ENCODE measurements at places on chromosomes 11 and 22.

- no peak for DNase-seq
Measured at GRCh38 chr11:72224564-72225410, at the start of gene INPPL1. TSS of gene INPPL1 (plus strand) at chr11:72224767. CDS start at chr11:72224985, 218 bp downstream.

DNA sequence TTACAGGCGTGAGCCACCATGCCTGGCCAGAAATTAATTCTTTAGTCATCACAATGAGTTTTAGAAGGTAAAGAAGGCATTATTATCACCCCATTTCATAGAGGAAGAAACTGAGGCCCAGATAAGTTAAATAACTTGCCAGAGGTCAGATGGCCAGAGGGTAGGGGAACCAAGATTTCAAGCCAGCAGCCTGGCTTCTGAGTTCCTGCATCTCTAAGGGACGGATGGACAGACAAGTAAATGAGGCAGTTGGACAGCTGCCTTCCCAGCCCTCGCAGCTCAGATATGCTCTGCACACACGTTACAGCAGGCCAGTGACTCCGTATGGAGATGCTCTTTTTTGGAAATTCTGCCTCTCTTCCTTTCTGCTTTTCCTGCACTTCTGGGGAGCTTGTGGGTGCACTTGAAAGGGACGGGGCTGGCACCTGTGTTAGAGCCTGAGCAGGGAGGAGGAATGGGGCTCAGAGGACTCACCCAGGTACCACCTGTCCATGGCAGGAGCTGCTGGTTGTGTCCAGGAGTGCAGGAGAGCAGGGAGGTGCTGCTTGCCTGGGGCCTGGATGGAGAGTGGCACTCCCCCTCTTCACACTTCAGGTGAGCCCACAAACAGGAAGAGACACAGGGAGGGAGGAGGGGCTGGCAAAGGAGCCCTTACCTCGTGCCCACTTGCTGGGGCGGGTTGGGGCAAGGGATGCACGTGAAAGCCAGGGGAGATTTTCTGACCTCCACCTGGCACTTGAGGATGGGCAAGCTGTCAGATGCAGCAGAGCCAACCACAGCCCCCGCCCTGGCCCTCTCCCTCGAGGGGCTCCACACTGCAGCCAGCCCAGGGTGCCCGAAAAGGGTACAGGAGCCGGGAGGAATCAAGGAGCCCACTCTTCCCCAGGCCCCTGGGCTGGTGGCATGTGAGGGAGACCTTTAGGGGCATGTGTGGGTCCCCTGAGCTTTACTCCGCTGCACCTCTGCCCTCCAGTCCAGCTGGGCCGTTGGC lies 3.3 kb upstream of the FXYD2 start:
- DNase-seq, result no peak

GRCh38 chr11:19557720-19558140 lies 154.9 kb upstream of the NAV2 start:
- DNase-seq, result peak; percentile 44

DNA sequence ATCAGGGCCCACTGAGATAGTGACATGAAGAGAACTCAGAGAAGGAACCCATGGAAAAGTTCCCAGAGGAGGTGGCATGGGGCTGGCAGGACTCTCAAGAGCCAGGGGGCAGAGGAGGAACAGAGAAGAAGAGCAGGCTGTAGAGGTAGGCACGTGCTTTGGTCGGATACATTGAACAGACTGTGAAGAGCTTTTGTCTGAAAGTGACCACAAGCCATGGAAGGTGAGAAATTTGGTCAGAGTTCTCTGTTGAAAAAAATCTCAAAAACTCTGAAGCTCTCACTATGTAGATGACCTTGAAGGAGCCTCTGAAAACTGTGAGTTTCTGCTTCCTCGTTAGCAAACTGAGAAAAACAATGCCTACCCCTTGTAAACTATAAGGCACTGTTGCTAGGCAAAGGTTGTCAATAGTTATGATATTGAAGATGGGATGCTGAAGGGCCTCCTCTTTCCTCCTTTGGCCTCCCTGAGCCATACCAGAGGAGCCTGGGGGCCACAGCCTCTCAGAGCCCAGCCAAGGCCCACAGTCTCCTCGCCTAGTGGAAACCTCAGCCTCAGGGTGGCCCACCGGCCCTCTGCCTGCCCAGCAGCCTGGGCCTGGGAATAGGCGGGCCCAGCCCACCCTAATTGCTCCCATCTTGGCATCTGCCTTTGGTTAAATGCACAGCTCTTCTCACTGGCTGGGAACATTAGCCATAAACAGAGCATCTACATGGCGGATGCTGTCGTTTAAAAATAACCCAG lies 415.7 kb downstream of the SOX6 start:
- no peak for DNase-seq

DNA sequence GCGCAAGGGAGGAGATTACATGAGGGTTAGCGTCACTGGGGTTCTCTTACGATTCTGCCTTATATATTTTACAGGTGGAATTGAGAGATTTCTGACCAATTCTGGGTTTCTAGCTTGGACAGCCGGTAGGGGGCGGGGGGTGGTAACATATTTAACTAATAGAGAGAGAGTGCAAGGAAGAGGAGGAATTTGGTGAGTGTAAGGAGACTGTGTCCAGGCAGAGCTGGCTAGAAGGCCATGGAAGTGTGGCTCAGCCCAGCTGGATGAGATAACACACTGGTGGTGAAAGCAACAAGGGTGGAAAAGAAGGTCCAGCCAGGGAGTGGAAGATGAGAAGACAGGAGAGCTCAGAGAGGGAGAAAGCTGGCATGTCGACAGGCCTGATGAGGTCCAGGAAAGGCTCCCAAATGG lies 56.5 kb downstream of the ST3GAL4 start:
- no peak for DNase-seq

DNA sequence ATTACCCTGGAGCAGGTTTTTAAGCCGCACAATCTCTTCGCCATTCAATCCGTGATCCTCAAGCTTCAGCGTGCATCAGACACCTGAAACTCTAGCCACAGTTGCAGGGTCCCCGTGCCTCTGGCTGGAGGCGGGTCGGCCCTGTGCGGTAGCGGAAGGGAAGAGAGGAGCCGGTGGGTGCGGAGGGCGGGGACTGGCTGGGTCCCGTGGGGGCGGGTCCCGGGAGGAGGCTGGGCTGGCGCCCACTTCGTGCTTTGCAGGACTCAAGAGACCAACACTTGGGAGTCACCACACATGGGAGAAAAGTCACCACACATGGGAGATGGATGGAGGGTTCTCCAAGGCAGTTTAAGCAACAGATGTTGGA lies 772 bp downstream of the C22orf15 start:
- DNase-seq, result no peak

GRCh38 chr11:33615751-33616150 lies 84.9 kb downstream of the C11orf91 start:
- DNase-seq, result no peak

DNA sequence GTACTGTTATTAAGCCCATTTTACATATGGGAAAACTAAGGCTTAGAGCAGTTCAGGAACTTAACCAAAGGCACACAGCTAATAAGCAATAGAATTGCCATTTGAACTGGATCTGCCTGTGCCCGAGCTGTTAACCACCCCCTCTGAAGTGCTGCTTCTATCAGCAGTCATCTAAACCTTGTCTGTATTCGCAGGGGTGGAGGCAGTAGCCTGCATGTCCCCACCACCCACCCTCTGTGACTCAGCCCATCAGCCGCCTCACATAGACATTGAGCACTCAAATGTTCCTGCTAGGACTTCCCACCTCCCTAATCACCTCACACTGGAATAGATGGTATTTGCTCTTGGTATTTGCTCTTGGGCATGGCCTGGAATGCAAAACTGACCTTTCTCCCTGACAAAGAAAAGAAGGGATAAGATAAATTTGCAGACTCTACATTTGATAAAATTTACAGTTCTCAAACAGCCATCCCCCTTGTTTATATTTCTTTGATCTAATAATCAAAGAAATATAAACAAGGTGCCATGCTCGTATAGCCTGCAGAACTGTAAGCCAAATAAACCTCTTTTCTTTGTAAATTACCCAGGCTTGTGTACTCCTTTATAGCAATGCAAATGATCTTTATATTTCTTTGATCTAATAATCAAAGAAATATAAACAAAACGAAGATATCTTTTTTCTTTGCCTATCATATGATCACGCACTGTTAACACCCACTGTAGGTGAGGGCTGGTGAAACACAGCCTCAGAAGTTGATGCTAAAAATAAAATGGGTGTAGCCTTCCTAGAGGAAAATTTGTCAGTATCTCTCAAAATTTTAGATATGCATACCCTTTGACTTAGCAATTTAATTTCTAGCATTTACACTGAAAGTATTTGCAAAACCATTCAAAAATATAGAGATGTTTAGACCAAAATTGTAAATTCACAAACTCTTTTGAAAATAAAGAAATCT lies 15.9 kb downstream of the DKK3 start:
- no peak for DNase-seq

DNA sequence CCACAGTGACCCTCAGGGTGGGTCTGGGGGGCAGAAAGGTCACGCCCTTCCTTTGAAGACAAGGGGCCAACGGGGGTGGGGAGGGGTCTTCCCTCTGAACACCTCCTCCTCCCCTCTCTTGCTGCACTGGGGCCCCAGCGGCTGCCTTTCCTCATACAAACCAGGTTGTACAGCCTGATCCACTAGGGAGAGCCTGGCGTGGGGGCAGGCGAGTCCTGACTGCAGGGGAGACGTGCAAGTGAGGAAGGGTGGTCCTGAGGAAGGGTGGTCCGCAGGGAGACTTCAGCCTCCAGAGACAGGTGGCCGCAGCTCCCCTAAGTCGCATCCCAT lies 43.6 kb upstream of the LINC01488 start:
- no peak for DNase-seq

DNA sequence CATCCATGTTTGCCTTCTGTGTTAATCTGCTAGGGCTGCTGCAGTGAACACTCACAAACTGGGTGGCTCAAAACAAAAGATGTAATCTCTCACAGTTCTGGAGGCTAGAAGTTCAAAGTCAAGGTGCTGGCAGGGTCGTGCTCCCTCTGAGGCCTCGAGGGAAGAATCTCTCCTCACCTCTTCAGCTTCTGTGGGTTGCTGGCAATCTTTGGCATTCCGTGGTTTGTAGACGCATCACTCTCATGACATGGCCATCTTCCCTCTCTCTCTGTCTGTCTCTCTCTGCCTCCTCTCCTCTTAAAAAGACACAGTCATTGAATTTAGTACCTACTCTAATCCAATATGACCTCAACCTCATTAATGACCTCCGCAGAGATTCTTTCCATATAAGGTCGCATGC lies 78.8 kb downstream of the TSPAN18 start:
- DNase-seq, result no peak

DNA sequence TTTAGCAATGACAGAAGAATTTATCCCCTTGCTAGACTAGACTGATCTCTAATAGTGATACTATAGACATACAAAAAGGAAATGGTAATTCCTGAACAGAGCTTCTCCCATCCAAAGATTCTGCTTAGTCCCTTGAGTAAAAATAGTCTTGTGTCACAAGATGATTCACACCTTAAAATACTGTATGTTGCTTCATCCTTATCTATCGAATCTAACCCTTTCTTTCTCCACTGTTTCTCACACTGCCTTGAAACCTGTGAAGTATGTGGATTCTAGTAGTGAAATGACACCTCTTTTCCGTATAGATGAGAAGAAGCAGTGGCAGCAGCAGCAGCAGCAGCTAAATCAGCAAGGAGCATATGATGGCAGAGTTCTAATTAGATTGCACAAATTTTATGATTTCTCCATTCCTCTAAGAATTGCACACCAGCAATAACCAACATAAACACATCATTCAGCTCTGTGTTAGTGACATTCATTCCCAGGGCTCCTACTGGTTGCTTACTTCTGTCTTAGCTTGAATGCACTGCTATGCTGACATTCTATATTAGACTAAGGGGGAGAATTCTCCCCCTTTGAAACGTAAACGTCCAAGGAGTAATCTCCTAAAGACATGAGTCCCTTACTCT lies 14.6 kb downstream of the KCNA4 start:
- DNase-seq, result no peak

DNA sequence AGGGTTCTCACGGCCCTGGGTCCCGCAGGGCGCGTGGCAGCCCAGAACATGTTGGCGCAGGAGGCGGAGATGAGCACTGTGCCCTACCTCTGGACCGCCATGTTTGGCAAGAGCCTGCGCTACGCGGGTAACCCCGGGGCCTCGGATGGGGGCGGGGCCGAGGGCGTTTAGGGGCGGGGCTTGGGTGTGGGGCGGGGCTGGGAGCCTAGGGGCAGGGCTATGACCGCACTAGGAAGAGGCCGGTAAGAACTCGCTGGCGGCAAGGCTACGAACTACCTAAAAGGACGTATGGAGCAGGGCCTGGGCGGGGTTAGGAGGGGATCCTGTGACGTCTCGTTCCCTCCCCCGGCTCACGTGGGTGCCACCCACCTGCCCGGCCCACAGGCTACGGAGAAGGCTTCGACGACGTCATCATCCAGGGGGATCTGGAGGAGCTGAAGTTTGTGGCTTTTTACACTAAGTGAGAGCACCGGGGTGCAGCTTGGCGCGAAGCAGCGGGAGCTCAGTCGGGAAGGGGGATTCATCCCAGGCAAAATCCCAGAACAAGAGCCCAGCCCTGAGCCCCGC lies 2.8 kb upstream of the LZTR1 start:
- no peak for DNase-seq

- no peak for DNase-seq
Measured at GRCh38 chr11:73429121-73429750, 53.0 kb downstream of the RELT start.

DNA sequence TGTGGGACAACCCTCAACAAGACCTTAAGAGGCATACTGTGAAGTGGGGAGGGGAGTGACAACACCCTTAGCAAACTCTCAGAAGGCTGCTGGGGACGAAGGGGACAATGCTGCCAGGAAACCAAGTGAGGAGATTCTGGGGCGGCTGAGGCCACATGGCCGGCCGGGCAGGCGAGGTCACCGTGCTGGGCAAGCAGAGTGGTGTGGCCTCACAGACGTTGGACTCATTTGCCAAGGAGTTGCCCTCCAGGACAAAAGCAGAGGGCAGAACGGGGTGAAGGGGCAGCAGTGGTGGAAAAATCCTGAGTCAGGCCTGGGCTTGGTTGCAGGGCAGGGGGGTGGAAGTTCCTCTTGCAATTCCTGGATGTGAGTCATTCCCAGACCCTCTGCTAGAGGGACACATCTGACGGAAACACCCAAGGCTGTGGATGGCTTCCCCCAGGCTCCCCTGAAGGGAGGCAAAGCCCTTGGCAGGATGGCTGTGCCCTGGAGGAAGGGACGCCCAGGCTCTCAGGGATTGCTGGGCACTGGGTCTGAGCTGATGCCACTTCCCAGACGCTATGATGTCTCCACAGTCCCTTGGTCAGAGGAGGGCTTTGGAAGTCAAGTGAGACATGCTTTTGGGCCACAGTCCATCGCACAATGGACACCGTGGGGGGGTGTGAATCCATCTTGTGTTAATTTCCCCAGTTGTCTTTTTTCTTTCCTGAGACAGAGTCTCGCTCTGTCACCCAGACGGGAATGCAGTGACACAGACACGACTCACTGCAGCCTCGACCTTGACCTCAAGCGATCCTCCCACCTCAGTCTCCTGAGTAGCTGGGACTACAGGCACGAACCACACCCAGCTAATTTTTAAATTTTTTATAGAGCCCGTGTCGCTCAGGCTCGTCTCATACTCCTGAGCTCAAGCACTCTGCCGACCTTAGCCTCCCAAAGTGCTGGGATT lies 16.2 kb upstream of the SHANK3 start:
- DNase-seq, result no peak

DNA sequence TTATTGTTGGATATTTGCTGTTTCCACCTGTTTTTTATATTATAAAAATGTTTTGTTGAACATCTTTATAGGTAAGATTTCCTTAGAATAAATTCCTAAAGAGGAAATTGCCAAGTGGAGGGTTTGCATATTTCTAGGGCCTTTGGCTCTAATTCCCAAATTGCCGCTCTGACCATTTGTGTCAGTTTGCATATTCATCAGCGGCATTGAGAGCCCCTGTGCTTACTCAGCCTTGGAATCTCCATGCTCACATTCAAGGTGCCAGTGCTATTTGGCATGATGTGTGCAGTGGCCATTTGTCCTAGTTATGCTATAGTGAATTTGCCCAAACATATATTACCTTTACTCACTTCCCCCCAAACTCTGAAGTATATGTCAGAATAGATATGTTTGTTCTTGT lies 25.5 kb downstream of the KREMEN1 start:
- no peak for DNase-seq
